ENCODE measurements at places on chromosomes 5 and 9.

DNA sequence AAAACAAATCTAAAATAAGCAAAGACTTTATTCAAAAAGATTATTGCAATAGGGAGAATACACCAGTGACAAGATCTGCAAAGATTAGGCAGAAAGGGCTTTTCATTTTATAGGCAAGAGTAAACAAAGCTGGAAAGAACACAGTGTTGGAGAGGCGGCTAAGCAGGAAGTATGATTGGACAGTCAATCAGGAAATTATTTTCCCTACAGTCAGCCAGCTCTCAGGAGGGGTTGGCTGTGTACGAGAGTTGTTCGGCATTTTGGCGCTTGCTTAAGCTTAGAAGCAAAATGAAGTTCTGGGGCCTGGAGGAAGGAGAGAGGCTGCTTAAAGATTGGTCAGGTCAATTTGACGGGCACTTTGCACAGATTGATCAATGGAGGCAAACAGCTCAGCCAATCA is 1030.5 kb downstream of the TLE4 start:
- no peak for DNase-seq

DNA sequence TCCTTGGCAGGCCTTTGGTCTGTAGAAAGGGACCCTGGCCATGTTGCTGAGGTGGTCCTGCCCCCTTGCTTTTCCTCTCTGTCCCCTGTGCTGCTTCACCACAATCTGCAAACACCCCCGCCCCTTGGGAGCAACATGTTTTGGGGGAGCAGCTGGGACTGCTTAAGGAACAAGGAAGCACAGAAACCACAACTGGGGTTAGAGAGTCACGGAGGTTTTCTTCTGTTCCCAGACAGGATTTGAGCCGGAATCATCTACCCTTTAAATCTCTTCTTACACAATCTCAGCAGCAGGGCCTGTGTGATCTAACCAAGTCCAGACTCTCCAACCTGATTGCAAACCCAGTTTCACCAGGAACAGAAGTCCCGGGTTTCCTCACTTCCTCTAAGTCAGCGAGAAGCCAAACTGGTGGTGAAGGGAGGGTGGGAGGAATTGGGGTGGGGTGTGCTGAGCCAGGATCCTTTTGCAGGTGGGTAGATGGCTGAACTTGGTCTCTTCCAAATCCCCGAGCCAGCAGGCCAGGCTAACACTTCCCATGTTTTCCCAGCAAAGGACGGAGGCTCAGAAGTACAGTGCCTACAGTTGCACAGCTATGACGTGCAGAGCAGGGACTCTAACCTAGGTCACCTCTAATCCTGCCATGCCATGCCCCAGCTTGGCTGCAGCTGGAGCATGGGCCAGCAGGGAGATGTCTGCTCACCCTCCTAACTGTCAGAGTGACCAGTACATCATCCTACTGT is 25.0 kb downstream of the SH3PXD2B start:
- no peak for DNase-seq

DNA sequence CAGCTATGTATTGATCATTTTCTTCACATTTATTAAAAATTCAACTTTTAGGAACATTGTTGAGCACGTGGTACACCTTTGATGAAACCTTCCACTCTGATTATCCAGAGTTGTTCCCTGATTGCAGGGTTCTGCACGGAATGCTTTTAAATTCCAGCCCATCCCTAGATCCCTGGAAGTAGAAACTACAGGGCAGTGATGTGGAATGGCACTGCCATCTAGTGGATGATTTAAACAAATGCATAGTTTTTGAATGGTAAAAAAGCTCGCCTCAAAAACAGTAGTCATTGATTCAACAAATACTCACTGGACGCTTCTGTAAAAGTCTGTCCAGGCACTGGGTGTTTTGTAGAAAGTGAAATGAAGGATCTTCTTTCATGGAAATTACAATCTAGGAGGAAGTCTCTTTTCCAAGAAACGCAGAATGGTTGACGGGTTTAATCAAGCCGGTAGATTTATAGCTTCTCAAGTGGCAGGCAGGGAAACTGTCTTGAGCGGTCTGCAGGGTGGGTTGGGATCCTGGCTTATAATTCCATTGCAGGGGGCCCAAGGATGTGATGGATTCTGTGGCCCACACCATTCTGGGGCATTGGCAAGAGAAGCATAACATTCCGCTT is 118.4 kb downstream of the ARHGAP26 start:
- no peak for DNase-seq

GRCh38 chr5:17147617-17148016 is 69.8 kb upstream of the BASP1 start:
- no peak for DNase-seq

DNA sequence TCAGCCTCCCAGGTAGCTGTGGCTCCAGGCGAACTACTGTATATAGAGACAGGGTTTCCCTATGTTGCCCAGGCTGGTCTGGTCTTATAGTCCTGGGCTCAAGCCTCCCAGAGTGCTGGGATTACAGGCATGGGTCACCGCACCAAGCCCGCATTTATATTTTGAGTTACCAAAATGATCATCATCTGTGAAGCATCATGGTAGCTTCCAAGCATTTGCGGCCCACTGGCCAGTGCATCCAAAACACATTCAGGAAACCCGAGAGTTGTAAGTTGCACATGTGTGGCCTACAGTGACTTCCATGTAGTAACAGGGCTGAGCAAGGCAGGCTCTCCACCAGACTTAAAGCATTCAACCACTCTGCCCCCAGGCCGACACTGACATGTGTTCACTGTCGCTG is 2.3 kb downstream of the BRD3OS start:
- no peak for DNase-seq

GRCh38 chr9:125370786-125371185 is 109.2 kb downstream of the GAPVD1 start:
- no peak for DNase-seq

GRCh38 chr5:32276173-32276853 is 36.4 kb downstream of the MTMR12 start:
- no peak for DNase-seq

GRCh38 chr5:117249086-117249815 is 674.6 kb upstream of the SEMA6A start:
- DNase-seq: no peak

GRCh38 chr9:94281101-94281500 is 22.0 kb downstream of the ZNF169 start:
- no peak for DNase-seq

DNA sequence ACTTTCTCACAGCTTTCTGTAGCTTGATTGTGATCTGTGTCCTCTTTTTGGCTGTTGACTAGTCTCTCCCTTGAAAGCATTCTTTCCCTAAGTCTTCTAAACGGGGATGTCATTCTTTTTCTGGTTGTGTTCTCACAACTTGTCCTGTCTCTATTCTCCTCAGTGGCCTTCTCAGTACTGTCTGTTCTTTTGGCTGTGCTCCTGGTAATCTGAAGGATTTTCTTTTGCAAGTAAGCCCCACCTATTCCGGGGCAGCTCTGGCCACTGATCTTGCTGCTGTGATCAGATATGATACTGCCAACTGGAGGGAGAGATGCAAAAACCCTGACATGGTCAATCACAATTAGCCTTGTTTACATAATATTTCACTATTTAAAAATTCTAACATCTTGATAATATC is 172.2 kb downstream of the CDC42SE2 start:
- DNase-seq: no peak

- no peak for DNase-seq
Observed at GRCh38 chr5:142098931-142099330, 9.6 kb upstream of the NDFIP1 start.

DNA sequence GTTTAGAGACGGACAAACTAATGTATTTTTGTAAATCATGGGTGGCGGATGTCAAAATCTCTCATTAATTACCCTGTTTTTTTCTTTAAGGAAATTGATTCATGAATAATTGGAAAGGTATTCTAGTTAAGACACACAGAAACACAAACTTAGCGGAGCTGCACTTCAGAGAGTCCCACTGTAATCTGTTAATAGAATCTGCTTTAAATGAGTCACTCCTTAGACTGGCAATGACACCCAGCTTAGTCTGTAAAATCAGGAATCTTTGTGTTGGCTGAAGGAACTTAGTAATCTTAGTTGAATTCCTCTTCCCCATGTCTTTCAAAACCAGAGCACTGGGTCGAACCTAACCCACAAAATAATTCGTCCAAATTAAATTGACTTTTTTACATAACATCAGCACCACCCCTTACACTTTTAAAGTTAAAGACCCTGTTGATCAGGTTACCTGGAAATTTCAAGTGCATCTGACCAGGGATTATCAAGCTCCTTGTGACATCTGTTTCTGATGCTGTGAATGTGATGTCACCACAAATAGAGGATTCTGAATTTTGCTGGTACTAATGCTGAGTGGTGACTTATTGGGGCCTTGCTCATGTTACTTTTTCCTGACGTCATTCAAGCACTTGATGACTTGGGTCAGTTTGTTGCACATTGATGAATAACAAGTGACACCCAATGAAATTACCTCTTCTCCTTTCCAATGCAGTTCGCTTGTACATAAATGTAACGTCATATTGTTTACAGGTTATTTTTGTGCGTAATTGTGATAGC is 313.6 kb downstream of the KCTD16 start:
- no peak for DNase-seq

DNA sequence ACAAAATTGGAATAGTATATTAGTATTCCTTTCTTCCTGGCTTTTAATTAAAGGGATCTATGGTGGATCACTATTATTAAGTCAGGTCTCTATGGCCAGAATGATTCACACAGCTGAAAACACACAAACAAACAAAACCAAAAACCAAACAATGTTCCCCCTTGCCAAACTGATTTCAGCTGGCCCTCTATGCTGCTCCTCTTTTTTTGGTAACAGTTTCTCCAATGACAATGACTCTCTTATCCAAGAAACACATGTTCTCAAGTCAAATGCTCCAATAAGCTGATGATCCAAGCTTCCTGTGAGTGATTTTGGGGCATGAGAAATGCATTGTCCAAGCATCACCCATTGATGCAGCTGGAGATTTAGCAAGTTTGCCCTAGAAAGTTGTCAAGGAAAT is 193.4 kb upstream of the TUT7 start:
- DNase-seq: no peak

DNA sequence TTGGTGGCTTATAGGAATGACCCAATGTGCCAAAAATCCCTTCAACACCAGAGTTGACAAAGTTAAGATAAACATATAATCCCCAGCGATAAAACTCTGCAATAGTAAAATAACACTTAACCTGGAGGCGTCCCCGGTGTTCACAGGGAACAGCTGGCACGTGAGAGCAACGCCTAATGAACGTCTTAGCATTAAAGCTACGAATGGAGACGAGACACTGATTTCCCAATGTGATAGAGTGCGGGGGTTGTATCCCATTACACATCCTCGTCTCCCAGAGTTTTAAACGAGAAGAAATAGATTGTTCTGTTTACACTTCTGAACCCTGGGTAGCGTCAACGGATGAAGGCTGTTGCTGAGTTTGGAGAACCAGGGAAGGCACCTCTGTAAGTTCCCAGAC is 57.6 kb downstream of the PTCH1 start:
- DNase-seq: no peak

GRCh38 chr5:119578937-119579336 is 50.4 kb upstream of the FAM170A start:
- no peak for DNase-seq

GRCh38 chr9:108953983-108954574 is 19.9 kb downstream of the ABITRAM start:
- no peak for DNase-seq

DNA sequence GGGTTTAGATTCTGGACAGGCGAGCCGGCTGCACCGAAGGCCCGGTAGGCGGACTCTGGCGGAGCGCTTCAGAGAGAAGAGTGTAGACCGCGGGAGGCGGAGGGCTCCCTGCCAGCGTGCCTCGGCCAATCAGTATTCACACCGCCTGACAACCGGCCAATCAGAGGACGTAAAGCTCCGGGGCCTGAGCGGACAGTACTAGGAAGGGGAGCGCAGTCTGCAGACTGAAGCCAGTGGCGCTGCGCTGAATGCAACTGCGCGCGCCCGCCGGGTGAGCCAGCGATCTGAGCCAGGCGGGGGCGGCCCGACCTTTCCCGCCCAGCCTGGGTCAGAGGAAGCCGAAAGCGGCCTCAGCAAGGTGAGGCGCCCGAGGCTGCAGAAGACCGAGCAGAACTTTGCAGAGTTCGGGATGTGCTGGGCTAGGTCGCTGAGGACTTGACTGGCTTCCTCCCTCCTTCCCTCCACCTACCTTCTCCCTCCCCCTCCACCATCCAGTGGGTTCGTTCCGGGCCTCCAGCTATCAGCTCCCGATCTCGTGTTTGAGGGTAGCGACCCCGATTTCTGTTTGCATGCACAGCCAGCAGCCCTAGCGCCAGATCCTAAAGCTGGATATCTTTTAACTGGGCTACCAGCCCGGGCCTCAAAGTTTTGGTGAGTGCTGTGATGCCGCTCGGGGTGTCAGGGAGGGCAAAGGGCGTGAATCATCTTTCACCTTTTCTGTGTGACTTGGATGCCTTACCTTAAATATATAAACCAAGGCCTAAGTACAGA is at the start of gene DMRT2:
TSS of gene DMRT2 (plus strand) at position 233 of the 771 bp plus-strand sequence. CDS start 1,257 bp downstream, outside the sequence.
- DNase-seq: no peak

- DNase-seq: no peak
Observed at GRCh38 chr9:130296783-130297055, 31.2 kb downstream of the HMCN2 start.

DNA sequence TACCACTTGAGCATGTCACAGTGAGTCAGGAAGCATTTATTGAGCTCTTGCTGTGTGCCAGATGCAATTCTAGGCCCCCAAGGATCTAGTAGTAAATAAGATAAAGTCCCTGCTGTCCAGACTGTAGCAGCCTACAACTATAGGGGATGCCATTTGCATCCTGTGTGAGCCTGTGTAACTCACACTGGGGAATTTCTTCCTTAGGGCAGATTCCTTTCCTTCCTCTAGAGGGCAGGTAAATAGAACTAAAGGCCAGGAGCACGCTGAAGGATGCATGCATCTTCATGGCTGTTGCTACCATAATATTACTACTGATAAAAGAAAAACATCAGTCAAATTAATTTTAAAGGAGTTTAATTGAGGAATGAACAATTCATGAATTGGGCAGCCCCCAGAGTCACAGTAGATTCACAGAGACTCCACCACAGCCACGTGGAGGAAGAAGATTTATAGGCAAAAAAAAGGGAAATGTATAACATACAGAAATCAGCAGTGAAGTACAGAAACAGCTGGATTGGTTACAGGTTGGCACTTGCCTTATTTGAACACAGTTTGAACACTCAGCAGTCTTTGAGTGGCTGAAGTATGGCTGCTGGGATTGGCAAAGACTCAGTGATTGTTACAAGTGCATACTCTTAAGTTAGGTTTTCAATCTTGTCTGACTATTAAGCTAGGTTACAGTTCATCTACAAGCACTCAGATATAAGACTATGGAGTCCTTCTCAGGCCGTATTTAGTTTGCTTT is 98.9 kb downstream of the ACTL7B start:
- no peak for DNase-seq

GRCh38 chr5:71939452-71940230 is 167.6 kb upstream of the MAP1B start:
- DNase-seq: no peak

DNA sequence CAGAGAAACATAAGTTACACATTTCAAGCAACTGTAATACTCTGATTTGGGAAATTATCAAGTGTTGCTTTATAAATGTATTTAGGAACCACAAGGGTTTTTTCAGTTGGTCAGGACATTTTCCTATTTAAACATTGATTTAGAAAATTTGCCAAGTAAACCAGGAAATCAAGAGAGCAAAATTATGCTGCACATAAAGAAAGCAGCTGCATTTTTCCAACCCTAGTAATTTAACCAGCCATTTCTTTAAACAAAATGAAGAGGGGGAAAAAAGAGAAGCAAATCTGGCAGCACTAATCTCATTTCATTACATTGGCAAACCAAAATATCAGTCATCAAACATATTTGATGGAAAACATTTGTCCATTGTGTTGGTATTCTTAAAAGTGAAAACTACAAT is 271.4 kb downstream of the TLE1 start:
- no peak for DNase-seq

- DNase-seq: no peak
Observed at GRCh38 chr9:9560382-9561035, 1052.3 kb downstream of the PTPRD start.

Data from T-helper 17 cell (primary cell).